ENCODE measurements at places on chromosomes 11 and 22.
A peak's percentile ranks its signal among the peaks of the same experiment; 100 is the strongest.

- H3K27ac ChIP-seq = no peak within 1 kb of the TSS
- DNase-seq = no peak
- no peaks in the 10 kb centered on the region for H3K4me1 ChIP-seq
- no peaks in the 10 kb centered on the region for H3K36me3 ChIP-seq
- H3K4me3 ChIP-seq = peak within 1 kb of the TSS; percentile 42
Observed at GRCh38 chr11:36594316-36594989, at the start of gene IFTAP. Gene IFTAP (plus strand): TSS chr11:36594502. CDS start chr11:36610104, 15,602 bp downstream.

GRCh38 chr11:123180166-123180565 is 14.9 kb downstream of the CLMP start:
- no peaks in the 10 kb centered on the region for H3K36me3 ChIP-seq
- H3K4me3 ChIP-seq = no peak overlapping the region
- no peak for DNase-seq
- peaks cover 2% of the 10 kb centered on the region for H3K27me3 ChIP-seq

DNA sequence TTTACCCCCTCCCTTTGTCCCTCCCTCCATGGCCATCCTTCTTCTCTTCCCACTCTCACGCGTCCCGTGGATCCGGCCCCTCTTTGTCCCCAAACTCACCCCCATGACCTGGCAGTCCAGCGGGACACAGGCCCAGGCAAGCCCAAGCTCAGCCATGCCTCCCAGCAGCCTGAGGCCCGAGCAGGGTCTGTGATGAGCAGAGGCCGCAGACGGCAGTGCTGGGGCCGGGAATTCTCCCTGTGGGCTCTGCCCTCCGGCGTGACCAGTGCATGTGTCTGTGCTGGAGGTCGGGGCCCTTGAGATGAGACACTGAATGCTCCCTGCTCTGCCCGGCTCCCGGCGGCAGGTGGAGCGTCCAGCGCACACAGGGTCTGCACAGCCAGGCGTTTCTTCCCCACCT is 237.9 kb downstream of the BRD1 start:
- no peaks in the 10 kb centered on the region for H3K4me1 ChIP-seq
- DNase-seq = no peak
- no peak overlapping the region for H3K4me3 ChIP-seq
- no peaks in the 10 kb centered on the region for H3K36me3 ChIP-seq
- no peaks in the 10 kb centered on the region for H3K27me3 ChIP-seq

DNA sequence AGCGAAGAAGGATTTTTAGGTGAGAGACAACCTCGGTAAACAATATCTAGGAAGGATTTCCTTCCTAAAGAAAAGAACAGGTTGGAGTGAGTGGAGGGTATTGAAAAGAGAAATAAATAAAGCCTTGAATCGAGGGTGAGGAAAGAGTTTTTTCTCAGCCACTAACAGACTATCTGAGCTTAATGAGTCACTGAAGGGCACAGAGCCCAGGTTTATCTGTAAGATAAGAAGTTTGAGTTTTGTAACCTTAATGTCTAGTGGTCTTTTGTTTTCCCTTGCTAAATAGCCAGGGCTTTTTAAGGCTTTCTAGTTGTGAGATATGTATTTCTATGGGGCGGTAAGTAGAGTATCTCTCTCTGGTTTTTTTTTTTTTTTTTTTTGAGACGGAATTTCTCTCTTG is 394.5 kb upstream of the KIRREL3 start:
- H3K4me3 ChIP-seq = no peak overlapping the region
- no peaks in the 10 kb centered on the region for H3K27me3 ChIP-seq
- no peak for DNase-seq
- H3K27ac ChIP-seq = no peak overlapping the region
- H3K4me1 ChIP-seq = no peaks in the 10 kb centered on the region
- no peaks in the 10 kb centered on the region for H3K36me3 ChIP-seq

DNA sequence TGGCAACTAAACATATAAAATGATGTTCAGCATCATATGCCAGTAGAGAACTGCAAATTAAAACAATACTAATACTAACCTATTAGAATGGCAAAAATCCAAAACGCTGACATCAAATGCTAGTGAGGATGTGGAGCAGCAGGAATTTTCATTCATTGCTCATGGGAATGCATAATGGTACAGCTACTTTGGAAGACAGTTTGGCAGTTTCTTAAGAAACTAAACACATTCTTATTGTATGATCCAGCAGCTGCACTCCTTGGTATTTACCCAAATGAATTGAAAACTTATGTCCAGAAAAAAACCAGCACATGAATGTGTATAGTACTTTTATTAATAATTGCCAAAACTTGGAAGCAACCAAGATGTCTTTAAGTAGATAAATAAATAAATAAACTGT is 258.0 kb downstream of the TENM4 start:
- H3K27me3 ChIP-seq = no peaks in the 10 kb centered on the region
- no peak for DNase-seq
- H3K36me3 ChIP-seq = no peaks in the 10 kb centered on the region
- H3K4me3 ChIP-seq = no peak overlapping the region

DNA sequence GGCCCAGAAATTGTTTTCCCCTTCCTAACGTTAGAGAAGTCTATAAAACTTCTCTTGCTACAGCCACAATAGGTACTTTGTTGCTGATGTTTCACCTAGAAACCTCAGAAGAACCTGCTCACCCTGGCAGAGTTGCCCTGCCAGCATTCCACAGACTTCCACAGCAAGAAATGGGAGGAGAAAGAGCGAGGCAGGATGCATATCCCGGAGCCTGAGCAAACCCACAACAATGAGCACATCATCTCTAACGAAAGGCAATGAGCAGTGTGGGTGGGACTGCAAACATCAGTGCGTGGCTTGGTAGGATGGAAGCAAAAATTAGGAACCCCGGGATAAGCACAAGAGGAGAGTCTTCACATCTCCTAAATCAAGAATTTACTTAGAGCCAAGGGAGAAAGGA is 892.3 kb downstream of the OPCML start:
- no peaks in the 10 kb centered on the region for H3K4me1 ChIP-seq
- no peak for DNase-seq
- no peak overlapping the region for H3K27ac ChIP-seq
- no peaks in the 10 kb centered on the region for H3K27me3 ChIP-seq
- no peak overlapping the region for H3K4me3 ChIP-seq

GRCh38 chr11:117441146-117441975 is 113.7 kb downstream of the CEP164 start:
- no peaks in the 10 kb centered on the region for H3K27me3 ChIP-seq
- H3K4me1 ChIP-seq = peaks cover 3% of the 10 kb centered on the region
- no peaks in the 10 kb centered on the region for H3K36me3 ChIP-seq
- H3K4me3 ChIP-seq = no peak overlapping the region
- DNase-seq = no peak
- H3K27ac ChIP-seq = no peak overlapping the region

Data from GM12878 (cell line).